Stimulated activated CD8-positive, alpha-beta memory T cell treated with anti-CD3 and anti-CD28 coated beads, Interleukin-7, amount 100 ng/mL, for 1 hour (primary cell): ENCODE measurements at places on chromosomes 11 and 22.

GRCh38 chr11:14093065-14093464 is 130.5 kb downstream of the SPON1 start:
- DNase-seq: no peak

GRCh38 chr22:23523713-23524112 is 56.4 kb downstream of the IGLL1 start:
- no peak for DNase-seq

GRCh38 chr11:44221456-44221855 is 88.5 kb downstream of the ALX4 start:
- no peak for DNase-seq

GRCh38 chr11:124543145-124543544 is 309 bp downstream of the OR8B12 start:
- DNase-seq: no peak

DNA sequence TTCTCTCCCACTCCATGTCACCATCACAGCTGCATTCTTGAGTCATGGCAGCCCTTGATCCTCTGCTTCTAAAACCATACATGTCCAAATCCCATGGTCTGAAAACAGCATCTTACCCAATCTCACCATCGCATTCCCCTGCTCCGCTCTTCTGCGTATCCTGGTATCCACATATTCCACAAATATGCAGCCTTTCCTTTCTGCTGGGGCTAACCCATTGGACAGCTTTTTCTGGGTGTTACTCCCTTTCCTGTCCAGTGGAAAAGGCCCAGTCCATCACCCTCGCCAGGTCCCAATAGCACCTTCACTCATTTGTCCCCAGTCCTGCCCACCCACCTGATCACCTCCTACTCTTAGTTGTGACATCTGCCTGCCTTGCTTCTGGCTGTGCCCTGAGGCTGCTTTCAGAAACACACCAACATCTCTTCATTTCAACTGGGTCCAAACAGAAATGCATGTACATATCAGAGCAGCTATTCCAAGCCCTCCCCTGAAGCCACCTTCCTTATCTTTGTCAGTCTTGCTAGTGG is 237.6 kb upstream of the TBCEL start:
- no peak for DNase-seq

DNA sequence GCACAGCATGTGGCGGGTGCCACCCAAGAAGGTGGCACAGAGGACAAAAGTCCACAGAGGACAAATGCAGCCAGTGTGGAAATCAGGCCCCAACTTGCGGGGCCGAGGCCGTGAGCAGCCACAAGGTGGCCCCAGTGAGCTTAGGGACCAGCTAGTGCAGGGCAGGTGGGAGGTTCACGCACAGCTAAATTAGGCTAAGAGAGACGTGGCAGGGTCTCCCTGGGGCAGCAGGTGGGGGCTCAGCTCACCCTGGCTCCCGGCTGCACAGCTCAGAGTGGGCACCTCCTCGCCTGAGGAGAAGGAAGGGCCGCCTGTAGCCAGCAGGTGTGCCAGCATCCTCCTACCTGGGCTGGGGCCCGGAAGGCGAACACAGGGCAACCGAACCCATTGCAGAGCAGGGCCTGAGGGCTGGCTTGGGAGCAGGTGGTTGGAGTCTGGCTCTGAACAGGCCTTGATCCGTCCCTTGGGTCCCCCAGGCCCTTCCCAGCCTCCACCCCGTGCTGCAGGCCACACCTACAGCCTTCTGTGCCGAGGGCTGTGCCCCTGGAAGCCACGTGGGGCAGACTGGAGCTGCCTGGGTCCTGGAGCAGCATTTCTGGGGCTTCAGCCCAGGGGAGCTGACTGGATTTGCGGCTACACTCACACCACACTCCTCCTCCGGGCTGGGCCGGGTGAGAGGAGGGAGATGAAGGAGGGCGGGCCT is 26.1 kb upstream of the CELSR1 start:
- peak; percentile 41 for DNase-seq

GRCh38 chr11:121337740-121338272 is 45.2 kb downstream of the SC5D start:
- DNase-seq: no peak

- DNase-seq: no peak
These were observed 62.6 kb downstream of the FLRT1 start for GRCh38 chr11:64098318-64098831.

DNA sequence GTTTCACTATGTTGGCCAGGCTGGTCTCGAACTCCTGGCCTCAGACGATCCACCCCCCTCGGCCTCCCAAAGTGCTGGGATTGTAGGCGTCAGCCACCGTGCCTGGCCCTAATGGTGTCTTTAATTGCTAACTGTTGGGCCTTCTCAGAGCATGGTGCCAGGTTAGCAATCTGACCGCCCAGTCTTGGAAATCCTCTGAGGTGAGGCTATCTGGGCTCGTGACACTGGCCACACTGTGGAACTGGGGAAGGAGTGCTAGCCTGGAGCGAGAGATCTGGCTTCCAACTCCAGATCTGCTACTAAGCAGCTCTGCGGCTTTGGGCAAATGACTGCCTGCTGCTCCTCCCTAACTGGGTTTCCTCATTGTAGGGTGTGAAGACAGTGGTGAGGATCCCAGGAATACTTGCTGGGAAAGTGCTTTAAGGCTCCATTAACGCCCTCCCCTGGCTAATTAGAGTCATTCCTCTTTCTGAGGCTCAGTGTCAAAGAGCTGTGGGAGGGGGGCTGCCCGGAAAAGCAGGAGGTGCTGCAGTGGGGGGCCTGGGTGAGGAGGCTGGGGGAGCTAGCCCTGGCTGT is 35.4 kb downstream of the CHRDL2 start:
- no peak for DNase-seq

DNA sequence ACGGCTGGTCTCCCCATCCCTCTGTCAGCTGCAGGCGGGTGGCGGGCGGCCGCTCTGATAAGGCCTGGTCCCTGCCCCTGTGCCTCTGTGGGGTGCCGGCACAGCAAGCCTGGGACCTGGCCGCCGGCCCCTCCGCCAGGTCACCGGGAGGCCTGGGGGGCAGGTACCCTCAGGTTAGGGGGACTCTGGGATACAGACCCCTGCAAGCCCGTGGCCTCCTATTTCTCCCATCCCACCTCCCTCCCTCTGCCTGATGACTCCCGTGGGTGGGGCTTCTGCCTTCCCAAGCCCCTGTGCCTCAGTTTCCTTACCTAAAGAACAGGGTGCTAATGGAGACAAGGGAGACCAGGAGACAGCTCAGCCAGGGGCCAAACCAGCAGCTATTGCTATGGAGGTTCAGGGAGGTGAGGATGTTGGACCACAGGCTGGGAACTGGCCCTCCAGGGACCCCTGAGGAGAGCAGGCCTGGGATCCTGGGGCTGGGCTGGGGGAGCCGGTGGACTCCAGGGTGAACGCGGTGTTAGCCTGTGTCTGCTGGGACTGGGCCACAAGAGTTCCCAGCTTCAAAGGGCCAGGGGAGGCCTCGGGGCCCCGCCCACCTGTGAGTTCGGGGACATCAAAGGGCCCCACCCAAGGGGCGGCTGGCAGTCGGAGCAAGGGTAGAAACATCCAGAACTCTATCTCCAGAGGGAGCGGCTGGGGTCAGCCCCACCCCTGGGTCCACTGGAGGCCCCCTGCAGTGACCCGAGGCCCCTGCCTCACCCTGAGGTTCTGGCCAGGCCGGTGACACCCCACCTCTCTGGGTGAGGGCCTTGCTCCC is 32.0 kb upstream of the TH start:
- DNase-seq: no peak
